ENCODE measurements at places on chromosomes 6 and 20. TPM values are rescaled to one million over a fixed set of nuclear protein-coding genes. Genes with fewer than 3 reads are reported as not detected.
A peak's percentile ranks its signal among the peaks of the same experiment; 100 is the strongest.

Gene STXBP5
- 16.1 TPM for total RNA-seq

- H3K27me3 ChIP-seq: no peaks in the 10 kb centered on the region
- peak overlapping the region; percentile 71 for H3K27ac ChIP-seq
- no peak for DNase-seq
- no peaks in the 10 kb centered on the region for H3K36me3 ChIP-seq
Measured at GRCh38 chr20:50850721-50851286, 55.9 kb downstream of the BCAS4 start.

Gene LY86
- total RNA-seq: 13.4 TPM

DNA sequence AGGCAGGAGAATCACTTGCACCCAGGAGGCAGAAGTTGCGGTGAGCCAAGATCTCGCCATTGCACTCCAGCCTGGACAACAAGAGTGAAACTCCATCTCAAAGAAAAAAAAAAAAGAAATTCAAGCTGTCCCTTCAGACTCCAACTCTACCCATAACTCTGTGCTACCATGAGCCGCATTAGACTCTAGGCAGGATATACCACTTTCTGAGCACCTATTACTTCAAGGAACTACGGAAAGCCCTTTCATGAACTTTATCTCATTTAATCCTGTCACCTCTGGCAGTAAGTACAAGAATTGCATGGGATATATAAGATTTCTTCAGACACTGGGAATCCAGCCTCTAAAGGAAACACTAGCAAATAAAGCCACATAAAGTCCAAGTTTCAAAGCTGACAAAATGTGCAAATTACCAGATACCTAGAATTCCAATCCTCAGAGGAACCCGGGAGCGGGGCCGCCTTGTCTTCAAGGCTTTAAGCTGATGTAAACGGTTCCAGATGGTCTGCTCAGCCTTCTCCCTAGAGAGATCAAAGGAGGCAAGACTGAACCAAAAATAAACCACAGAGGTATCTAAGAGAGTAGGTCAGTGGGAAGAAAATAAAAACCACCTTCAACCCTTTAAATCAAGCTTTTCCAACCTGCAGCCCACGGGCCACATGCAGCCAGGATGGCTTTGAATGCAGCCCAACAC, 9.4 kb downstream of the CDK5RAP1 start:
- H3K27ac ChIP-seq: no peak overlapping the region
- no peak overlapping the region for H3K4me3 ChIP-seq
- H3K36me3 ChIP-seq: peaks cover 40% of the 10 kb centered on the region
- no peak for DNase-seq
- H3K27me3 ChIP-seq: no peaks in the 10 kb centered on the region
- H3K4me1 ChIP-seq: no peaks in the 10 kb centered on the region

Gene SLC22A7
- total RNA-seq: 0.09 TPM

DNA sequence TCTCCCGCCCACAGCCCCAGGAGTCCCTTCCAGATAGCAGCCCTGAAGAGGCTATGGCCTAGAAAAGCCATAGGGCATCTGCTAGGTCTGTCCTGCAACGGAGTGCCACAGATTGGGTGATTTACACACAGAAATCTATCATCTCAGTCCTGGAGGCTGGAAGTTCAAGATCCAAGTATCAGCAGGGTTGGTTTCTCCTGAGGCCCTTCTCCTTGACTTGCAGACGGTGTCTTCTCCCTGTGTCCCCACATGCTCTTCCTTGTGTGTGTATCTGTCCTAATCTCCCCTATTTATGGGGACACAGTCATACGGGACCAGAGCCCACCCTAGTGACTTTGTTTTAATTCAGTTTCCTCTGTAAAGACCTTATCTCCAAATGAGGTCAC, 15.3 kb downstream of the FOXF2 start:
- peaks cover 29% of the 10 kb centered on the region for H3K27me3 ChIP-seq
- H3K27ac ChIP-seq: no peak overlapping the region
- H3K4me1 ChIP-seq: no peaks in the 10 kb centered on the region
- no peaks in the 10 kb centered on the region for H3K36me3 ChIP-seq

DNA sequence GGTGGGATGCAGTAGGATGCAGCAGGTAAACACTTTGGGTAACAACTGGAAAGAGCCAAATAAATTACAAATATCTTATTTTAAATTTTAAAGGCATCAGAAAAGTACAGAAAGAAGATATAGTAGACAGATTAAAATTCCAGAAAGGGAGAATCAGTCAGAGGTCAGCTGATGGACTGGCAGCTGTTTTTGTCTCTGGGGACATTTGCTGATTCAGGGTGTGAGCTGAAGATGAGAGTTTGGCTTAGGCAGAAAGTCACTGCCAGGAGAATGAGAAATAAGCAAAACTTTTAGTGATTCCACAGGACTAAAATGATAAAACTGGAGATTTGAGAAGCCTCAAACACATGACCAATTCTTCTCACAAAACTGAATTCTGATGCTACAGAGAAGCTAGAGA, 39.5 kb downstream of the AHI1 start:
- no peak for DNase-seq
- H3K27me3 ChIP-seq: no peaks in the 10 kb centered on the region
- no peak overlapping the region for H3K4me3 ChIP-seq
- H3K27ac ChIP-seq: no peak overlapping the region

DNA sequence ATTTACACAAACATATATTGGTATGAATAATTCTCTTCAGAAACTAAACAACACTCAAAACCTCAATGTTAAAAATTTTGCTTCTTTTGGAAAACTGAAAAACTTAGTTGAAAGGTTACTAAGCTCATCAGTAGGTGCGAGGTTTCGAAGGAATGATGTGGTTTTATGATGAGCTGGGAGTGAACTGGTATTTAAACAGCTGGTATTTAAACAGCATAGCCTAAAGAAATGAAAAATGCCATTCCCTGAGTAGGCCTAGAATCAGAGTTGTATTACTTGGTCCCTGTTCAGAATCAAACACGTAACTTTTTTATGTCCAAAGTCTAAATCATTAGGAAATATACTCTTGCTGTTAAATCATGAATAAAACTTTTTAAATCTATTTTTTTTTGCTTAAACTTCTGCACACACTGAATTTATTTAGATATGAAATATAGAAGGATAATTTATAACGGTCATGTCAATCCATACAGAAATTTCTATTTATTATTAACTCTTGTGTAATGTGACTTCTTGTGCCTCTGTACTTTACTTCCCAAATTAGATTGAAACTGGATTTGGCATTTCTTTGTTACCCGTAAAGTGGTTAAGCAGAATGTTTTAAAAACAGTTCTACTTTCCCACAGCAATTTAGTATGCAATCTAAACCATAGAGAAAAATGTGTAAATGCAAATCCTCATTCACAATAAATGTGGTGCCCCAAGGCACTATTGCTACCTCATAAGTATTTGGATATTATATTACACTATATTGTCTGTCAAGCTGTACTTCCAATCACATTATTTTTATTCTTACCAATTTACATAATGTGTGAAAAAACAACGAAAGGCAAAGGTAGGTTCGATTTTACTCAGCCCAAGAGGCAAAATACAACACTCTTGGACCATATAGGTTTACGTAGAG, 124.1 kb downstream of the HS3ST5 start:
- H3K27me3 ChIP-seq: no peaks in the 10 kb centered on the region
- H3K4me1 ChIP-seq: no peaks in the 10 kb centered on the region
- DNase-seq: no peak
- no peak overlapping the region for H3K27ac ChIP-seq

Gene SCUBE3
- 0.09 TPM for total RNA-seq

GRCh38 chr6:76264468-76264867, 192.0 kb upstream of the IMPG1 start:
- no peak for DNase-seq
- H3K27me3 ChIP-seq: no peaks in the 10 kb centered on the region
- no peak overlapping the region for H3K27ac ChIP-seq
- no peaks in the 10 kb centered on the region for H3K36me3 ChIP-seq

DNA sequence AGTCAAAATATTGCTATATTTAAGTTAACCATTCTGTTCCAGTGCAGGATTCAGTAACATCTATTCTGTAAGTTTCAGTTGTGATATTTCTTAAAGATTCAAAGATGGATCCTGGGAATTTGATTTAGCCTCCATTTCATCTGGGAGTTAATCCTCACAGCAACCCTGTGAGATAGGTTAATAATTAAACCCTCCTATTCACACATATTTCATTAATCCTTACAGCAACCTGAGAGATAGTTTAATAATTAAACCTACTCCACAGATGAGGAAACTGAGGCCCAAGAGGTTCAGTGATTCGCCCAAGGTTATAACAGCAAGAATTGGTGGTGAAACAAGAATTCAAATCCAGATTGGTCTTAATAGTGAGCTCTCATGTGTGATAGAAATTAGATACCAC, 10.9 kb upstream of the ZBTB2 start:
- no peak overlapping the region for H3K4me3 ChIP-seq
- no peak overlapping the region for H3K27ac ChIP-seq
- no peaks in the 10 kb centered on the region for H3K27me3 ChIP-seq
- DNase-seq: no peak
- H3K36me3 ChIP-seq: peaks cover 6% of the 10 kb centered on the region
- no peaks in the 10 kb centered on the region for H3K4me1 ChIP-seq

Gene EPPIN
- total RNA-seq: not detected

Gene ZNF165
- total RNA-seq: 0.99 TPM

DNA sequence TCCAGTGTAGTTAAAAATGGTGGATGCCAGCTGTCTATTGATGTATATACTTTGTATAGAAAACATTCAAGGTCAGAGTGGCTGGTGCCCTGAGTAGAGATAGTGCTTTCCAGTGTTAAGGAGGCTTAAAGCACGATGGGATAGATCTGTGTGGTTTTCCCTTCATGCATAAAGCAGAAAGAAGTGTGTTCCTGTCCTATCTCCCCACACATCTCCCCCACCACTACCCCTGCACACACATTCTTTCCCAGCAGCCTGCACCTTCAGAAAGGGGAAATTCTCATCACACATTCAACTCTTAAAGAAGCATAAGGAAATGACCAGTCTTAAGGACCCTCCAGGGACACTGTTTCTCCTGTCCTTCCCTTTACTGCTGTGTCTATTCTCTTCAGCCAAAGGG, 221.7 kb upstream of the TAB2 start:
- H3K4me1 ChIP-seq: no peaks in the 10 kb centered on the region
- no peak overlapping the region for H3K4me3 ChIP-seq
- H3K36me3 ChIP-seq: no peaks in the 10 kb centered on the region

GRCh38 chr6:38193481-38194281, 374.2 kb downstream of the ZFAND3 start:
- no peaks in the 10 kb centered on the region for H3K27me3 ChIP-seq
- no peaks in the 10 kb centered on the region for H3K4me1 ChIP-seq
- H3K4me3 ChIP-seq: no peak overlapping the region
- H3K36me3 ChIP-seq: no peaks in the 10 kb centered on the region

Gene HDGFL1
- not detected for total RNA-seq

Gene SNX3
- total RNA-seq: 156 TPM

Gene CTAGE9
- not detected for total RNA-seq

DNA sequence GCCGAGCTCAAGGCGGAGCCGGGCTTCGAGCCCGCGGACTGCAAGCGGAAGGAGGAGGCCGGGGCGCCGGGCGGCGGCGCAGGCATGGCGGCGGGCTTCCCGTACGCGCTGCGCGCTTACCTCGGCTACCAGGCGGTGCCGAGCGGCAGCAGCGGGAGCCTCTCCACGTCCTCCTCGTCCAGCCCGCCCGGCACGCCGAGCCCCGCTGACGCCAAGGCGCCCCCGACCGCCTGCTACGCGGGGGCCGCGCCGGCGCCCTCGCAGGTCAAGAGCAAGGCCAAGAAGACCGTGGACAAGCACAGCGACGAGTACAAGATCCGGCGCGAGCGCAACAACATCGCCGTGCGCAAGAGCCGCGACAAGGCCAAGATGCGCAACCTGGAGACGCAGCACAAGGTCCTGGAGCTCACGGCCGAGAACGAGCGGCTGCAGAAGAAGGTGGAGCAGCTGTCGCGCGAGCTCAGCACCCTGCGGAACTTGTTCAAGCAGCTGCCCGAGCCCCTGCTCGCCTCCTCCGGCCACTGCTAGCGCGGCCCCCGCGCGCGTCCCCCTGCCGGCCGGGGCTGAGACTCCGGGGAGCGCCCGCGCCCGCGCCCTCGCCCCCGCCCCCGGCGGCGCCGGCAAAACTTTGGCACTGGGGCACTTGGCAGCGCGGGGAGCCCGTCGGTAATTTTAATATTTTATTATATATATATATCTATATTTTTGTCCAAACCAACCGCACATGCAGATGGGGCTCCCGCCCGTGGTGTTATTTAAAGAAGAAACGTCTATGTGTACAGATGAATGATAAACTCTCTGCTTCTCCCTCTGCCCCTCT, 1.1 kb downstream of the CEBPB start:
- peak overlapping the region; percentile 63 for H3K4me3 ChIP-seq
- H3K27ac ChIP-seq: peak overlapping the region; percentile 87
- H3K4me1 ChIP-seq: peaks cover 7% of the 10 kb centered on the region
- H3K27me3 ChIP-seq: peaks cover 2% of the 10 kb centered on the region

Gene MTFR2
- 2.5 TPM for total RNA-seq

Gene BEND6
- 1.1 TPM for total RNA-seq

- H3K4me1 ChIP-seq: no peaks in the 10 kb centered on the region
- no peaks in the 10 kb centered on the region for H3K27me3 ChIP-seq
- DNase-seq: no peak
- no peaks in the 10 kb centered on the region for H3K36me3 ChIP-seq
- H3K27ac ChIP-seq: no peak overlapping the region
- H3K4me3 ChIP-seq: no peak overlapping the region
Measured at GRCh38 chr6:118397671-118398465, 150.2 kb upstream of the PLN start.

DNA sequence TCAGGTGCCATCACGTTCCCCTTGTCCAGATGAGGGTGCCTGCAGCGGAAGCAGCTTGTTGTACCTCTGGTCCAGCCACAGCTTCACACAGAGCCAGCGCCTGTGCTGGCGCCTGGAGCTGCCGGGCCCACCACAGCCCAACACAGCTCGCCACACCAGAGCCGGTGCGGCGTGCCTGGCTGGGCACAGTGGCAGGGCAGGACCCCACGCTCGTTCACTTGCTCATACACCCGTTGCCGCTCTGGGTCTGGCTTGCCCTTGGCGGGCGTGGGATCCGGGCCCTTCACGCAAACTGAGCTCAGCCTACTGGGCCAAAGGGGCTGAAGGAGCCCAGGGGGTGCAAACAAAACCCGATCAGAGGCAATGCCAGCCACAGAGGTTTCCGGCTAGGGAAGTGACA, 492.5 kb upstream of the MANEA start:
- H3K27ac ChIP-seq: no peak overlapping the region
- H3K27me3 ChIP-seq: no peaks in the 10 kb centered on the region
- no peaks in the 10 kb centered on the region for H3K4me1 ChIP-seq

DNA sequence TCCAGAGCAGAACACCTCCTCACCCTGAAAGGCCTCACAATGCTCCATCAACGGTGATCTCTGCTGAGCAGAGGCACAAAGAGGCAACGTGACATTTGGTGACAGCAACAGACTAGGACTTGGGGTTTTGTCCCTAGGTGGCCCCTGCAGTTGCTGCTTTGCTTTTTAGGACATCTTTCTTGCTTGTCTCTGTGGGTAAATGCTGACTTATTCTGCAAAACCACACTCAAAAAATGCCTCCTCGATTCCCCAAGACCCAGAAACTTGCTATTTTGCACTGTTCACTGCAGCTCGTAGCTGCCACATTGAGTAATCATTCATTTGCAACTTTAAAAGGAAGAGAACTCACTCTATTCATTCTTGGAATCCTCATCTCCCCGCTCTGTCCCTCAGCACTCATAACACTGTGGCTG, 209.9 kb downstream of the LY86 start:
- H3K4me3 ChIP-seq: no peak overlapping the region
- H3K4me1 ChIP-seq: peaks cover 13% of the 10 kb centered on the region
- no peak for DNase-seq
- H3K36me3 ChIP-seq: no peaks in the 10 kb centered on the region
- peak overlapping the region; percentile 13 for H3K27ac ChIP-seq

Data from thymus (tissue), 14 donors.